Amniotic stem cell (primary cell): ENCODE measurements at places on chromosomes 3 and 15.
A peak's percentile ranks its signal among the peaks of the same experiment; 100 is the strongest.

DNA sequence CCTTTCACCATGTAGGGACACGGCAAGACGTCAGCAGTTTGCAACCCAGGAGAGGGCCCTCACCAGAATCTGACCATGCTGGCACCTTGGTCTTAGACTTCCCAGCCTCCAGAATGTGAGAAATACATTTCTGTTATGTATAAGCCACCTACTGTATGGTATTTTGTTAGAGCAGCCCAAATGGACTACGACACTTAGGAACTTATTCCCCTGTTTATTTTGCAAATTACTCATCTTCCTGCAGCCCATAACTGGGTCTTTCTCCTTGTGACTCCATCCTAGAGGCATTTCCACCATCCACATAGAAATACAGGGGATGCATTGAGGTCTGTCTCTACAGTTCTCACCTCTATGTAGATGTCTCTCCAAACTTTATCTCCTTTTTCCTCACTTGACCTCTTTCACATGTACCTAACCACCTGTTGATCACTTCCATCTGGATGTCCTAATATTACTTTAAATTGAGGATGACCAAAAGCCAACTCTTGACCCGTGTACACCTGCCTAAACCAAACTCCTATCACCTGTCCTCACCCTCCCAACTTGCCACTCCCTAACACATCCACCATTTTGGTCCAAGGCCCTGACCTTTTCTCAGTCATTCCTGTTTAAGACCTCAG is 406.0 kb upstream of the WNT5A start:
- DNase-seq = no peak

GRCh38 chr15:88932271-88932874 is 19.2 kb upstream of the MFGE8 start:
- DNase-seq = no peak

DNA sequence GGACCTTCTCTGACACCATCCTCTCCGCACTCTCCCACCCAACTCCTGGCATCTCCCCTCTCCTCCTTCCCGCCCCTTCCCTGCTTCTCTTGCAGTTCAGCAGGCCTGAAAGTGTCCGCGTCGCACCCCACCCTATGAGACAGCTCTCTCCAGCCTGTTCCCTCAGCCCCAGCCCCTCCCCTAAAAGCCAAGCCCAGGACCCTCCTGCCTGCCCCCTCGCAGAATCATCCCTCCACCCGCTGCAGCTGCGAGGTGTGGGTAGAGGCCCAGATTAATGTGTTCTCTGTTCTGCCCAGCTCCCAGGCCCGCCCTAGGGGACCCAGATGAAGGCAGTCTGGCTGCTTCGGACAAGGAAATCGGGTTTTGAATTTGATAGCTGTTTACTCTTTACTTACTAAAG is 410 bp downstream of the PRR23E start:
- DNase-seq = no peak

DNA sequence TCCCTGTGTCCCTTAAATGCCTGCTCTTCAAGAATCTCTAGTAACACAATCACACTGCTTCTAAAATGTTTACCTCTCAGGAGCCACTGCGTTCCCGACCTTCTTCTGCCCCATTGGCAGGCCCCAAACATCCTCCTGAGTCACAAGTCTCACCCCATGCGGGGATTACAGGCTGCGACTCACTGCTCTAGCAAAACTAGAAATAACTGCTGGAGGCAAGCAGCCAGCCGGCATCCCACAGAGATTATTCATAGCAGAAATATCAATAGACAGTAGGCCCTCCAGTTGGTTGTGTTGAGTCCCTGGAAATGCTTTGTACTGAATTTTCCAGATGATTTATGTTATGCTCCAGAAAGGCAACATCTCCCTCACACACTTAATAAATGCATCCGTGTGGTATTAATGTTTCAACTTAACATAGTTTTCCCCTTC is 64.8 kb downstream of the RFTN1 start:
- peak; percentile 94 for DNase-seq

GRCh38 chr3:150216041-150216811 is 191.9 kb upstream of the TSC22D2 start:
- peak; percentile 26 for DNase-seq

GRCh38 chr3:112781599-112781998 is 65.1 kb downstream of the CD200R1L start:
- DNase-seq = no peak

- DNase-seq = no peak
Measured at GRCh38 chr15:80070840-80071239, 11.4 kb downstream of the ZFAND6 start.

DNA sequence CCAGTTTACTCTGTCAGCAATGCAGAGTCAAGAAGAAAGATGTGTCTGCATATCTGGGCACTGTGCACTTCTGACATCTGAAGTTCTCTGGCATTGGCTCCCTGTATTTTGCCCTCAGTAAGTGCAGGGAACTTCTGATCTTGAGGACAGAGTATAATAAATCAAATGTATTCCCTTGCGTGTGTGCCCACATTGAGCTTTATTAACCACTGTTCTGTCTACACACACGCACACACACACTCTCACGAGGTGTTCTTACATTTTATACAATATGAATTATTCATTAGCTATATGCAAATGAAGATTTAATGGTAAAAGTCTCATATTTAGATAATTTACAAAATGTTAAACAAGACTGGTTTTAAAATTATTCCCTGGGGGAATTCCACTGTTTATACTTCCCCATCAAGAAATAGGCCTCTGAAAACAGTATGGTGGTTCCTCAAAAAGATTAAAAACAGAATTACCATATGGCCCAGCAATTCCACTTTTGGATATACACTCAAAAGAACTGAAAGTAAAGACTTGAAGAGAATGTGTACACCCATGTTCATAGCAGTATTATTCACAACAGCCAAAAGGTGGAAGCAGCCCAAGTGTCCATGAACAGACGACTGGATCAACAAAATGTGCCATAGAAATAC is 24.6 kb upstream of the ANPEP start:
- DNase-seq = no peak
